Calu3 (cell line): ENCODE measurements at places on chromosomes 7 and 10. TPM values are rescaled to one million over a fixed set of nuclear protein-coding genes. Genes with fewer than 3 reads are reported as not detected.
A peak's percentile ranks its signal among the peaks of the same experiment; 100 is the strongest.

Gene ANKRD30A
- total RNA-seq = 0.10 TPM in 1 of 2 replicates, not detected in the other

Gene WNT8B
- 0.17 TPM in 1 of 2 replicates, not detected in the other for total RNA-seq

Gene FKBP6
- total RNA-seq = not detected in 2 replicates

Gene CACNA2D1
- 10.1 and 10.4 TPM in 2 replicates for total RNA-seq

- no peak for DNase-seq
These were observed 108.8 kb upstream of the PCLO start for GRCh38 chr7:83271212-83272099.

- DNase-seq = no peak
These were observed 21.4 kb downstream of the SLF2 start for GRCh38 chr10:100934084-100934659.

- DNase-seq = no peak
These were observed 852 bp downstream of the FOXI2 start for GRCh38 chr10:127737563-127738511.

GRCh38 chr10:113751181-113751732, at the start of gene PLEKHS1:
PLEKHS1 (plus strand) TSS chr10:113751682; CDS start chr10:113755278, 3,596 bp downstream.
- DNase-seq = peak; percentile 66

DNA sequence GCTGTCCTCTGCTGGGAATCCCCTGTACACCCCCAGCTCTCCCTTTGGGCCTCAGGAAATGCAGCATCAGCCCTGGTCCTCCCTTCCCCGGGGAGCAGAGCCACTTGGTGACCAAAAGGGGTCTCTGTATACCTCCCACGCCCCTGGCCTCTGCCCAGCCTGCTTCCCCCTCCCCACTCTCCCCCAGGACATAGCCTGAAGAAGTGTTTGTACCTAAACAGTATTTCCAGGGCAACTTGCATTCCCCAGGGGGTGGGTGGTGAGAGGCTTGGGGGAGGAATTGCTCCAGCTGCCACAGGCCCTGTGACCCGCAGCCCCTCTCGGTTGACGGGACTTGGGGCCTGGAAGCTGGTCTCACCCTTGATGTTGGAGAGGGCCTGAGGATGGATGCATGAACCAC, 39.3 kb downstream of the TMEM270 start:
- DNase-seq = no peak

GRCh38 chr7:77520261-77520660, 16.8 kb upstream of the PTPN12 start:
- no peak for DNase-seq

GRCh38 chr7:25134358-25135010, 9.4 kb upstream of the CYCS start:
- DNase-seq = no peak

- DNase-seq = no peak
These were observed 137.6 kb downstream of the RNF133 start for GRCh38 chr7:122561326-122561725.

- peak; percentile 28 for DNase-seq
These were observed 32.5 kb upstream of the EPC1 start for GRCh38 chr10:32379318-32379949.

DNA sequence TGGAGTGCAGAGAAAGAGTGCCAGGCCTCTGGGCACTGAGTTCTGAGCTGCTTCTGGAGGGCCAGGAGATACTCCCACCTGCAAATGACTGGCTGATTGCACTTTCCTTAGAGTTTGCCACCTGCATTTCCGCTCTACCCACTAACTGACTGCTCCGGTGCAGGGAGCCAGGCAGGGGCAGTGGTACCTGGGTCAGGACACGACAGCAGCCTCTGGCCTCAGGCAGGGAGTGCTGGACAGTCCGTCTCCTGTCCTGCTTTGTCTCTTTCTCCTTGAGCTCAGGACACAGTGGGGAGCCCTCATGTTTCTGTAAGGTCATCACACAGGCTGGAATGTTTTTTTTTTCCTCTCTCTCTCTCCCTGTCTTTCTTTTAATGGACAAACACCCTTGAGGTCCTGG, 252.0 kb downstream of the DPP6 start:
- no peak for DNase-seq

GRCh38 chr10:120607016-120607709, 150.1 kb downstream of the PLPP4 start:
- no peak for DNase-seq

DNA sequence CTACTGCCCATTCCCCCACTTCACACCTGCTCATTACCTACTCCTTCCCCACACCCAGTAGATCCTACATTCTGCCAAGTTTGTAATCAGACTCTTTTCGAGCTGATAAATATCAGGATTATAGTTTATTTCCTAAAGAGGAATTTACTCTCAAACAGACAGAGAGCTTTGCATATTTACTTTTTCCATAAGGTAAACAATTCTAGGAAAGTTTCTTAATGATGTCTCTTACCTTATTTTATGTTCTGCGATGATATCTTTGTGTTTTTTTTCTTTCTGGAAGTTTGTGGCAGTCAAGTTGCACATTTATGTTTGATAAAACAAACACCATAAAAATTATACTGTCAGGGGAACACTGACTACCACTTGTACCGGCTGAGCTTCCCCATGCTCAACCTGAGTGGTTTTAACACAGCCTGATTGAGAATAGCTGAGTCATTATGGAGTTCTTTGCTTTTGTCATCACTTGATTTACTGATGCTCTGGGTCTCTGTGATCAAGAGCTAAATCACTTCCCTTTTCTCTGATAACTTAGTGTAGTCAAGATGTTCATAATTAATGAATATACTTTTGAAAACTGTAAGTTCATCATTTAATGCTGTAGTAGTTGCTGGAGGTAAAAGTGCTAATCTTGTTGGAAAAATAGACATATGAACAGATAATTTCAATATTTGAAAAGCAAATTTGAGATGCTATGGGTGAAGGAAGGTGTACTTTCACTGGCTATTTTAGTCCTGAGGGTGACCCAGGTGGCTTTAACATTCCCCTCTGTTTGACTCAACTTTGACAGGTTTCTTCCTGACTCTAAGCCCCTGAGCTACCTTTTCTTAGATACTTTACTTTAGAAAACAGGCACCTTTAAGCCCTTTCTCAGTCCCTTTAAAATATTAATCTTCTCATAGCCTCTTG, 1034.5 kb upstream of the LRRTM3 start:
- DNase-seq = no peak

DNA sequence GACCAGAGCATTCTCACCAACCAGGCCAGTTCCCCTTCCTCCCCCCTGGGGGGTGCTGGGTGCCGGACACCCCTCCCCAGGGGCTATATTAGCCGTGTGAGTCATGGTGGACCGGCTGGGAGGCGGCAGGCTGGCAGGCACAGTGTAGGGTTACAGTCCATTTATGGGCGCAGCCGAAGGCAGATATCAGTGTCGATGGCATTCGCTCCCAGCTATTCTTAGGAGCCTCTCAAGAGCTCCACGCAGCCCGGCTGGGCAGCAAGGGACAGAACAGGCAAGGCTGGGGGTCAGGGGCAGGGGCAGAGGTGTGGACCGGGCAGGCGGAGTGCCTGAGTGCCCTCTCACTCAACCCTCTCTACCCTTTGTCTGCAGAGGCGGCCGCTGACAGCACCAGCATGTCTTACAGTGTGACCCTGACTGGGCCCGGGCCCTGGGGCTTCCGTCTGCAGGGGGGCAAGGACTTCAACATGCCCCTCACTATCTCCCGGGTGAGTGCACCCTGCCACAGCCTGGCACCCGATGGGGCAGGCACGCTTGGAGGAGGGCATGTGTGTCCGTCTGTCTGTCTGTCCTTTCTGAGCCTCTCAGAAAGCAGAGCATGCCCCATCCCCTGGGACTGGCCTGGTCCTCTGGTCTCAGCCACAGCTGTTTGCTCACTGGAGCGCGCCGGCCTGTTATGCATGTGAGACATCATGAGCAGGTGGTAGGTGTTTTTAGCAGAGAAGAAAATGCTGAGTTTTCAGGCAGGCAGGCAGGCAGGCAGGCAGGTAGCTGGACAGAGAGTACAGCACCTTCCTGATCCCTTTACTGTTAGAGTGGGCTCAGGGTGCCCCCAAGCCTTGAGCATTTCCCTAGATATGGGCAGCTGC, at the start of gene LDB3:
Gene LDB3 (plus strand): TSS at position 215 of the 869 bp plus-strand sequence. CDS start 181 bp downstream, at position 396.
- DNase-seq = peak; percentile 49

DNA sequence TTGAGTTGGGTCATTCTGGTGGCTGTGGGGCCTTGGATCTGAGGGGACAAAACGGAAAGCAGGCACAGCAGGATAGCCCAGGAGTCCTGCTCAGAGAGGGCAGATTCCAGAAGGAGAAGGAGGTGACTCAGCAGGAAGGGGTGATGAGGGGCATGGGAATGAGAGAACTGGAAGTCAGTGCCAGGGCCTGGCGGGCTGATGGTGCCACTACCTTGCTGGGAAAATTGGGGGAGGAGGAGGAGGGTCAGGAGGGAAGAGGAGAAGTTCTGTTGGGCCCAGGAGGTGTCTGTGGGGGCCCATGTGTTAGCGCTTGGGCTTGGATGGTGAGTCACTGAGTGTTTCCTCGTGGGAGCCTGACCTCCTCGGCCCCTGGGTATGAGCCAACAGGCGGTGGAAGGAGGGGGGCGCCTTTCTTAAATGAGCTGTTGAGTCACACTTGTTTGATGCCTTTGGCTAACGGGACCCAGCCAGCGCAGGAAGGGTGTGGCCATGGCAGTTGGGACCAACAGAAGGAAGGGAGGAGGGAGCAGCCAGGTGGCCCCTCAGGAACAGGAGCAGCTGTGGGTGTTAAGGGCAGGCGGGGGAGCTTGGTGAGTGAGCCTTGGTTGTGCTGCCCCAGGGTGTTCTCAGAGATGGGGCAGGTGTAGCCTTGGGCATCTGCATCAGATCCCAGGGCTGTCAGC, 130.0 kb upstream of the BTBD16 start:
- DNase-seq = peak; percentile 52

GRCh38 chr10:42956045-42956444, 120.8 kb upstream of the RET start:
- no peak for DNase-seq

GRCh38 chr7:115054478-115055065, 132.7 kb downstream of the MDFIC start:
- DNase-seq = no peak

GRCh38 chr10:96466-96865, 38.8 kb upstream of the ZMYND11 start:
- no peak for DNase-seq

DNA sequence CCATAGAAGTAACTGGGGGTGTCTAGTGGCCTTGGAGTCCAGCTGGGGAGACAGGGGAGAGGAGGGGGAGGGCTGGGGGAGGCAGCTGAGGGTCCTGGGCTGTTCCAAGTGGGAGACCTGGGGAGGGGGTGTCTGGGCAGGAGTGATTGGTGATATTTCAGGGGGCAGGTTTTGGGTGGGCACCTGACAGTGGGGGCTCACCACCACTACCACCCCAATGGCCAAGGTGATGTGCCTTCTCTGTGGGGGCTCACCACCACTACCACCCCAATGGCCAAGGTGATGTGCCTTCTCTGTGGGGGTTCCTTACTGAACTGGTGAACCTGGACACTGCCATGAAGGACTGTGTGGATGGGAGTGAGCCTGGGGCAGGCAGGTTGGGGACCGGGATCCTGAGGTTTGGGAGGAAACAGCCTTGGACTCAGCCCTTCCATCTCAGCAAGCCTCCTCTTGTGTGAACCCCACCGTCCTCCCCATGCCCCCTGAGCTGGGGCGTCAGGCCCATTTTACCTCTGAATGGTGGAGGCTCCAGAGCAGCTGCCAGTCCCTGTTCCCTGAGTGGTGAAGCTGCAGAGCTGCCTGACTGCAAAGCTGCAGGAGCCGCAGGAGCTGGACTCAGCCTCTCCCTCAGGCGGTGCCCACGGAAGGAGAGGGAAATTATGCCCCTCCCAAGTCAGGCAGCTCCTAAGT, 50.6 kb upstream of the ZNF716 start:
- DNase-seq = no peak

- DNase-seq = no peak
These were observed 349.1 kb downstream of the RPS24 start for GRCh38 chr10:78382772-78383171.
